ENCODE measurements at places on chromosomes 5 and 9.

DNA sequence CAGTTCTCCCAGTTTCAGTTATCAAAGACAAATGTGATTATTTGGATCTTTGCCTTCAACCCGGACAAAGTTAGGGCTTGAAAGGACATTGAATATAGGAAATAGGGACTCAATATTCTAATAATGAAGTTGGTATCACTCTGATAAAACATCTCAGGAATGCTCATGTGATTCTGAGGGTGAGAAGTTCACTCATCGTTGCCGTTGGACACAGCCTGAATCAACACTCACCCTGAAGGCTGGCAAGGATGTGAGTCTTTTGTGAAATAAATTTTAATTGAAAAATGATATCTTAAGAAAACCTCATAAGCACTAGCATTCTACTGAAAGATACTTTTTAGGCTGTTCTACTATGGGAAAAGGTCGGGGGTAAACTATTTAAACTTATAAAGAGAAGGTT is 44.8 kb upstream of the C9orf72 start:
- DNase-seq = no peak

- DNase-seq = no peak
Measured at GRCh38 chr5:76413746-76414145, 10.7 kb downstream of the IQGAP2 start.

DNA sequence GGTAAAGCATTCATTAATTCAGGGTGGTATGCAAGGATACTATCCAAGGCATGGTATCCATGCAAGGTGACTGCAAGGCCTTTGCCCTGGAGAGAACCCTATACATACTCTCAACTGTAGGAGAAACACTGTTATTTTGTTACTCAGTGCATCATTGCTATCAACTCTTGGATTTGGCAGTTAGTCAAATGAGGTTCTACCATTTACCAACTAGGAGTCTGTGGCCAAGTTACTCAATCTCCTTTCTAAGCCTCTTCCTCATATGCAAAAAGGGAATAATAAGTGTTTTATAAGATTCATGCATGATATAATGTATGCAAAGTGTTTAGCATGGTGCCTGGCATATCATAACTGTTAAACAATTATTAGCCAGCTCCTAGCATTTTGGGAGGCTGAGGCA is 4.0 kb downstream of the PCDHGC3 start:
- DNase-seq = no peak

DNA sequence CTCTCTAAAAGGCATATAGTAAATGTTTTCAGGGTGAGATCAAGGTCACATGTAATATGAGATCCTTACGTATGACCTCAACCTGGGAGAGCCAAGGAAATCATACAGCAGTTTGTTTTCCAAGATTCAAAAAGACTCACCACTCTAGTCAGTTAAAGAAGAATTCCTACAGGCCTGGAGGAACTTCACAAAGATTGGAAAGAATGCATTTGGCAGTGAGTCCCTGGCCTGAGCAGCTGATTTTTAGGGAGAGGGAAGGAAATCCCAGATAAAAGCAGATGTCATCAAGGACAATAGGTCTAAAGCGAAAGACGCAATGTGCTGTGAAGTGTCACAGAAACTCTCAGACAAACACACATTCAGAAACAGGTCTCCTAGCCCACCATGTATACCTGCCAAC is 424.0 kb upstream of the ZNF462 start:
- DNase-seq = no peak

GRCh38 chr5:87853541-87853940 is 415.1 kb downstream of the TMEM161B start:
- DNase-seq = no peak

- no peak for DNase-seq
Measured at GRCh38 chr5:102561894-102562760, 63.3 kb upstream of the SLCO6A1 start.

Measured in kidney (tissue), 22 donors.